Hindlimb muscle (tissue), 1 donor: ENCODE measurements at places on chromosomes 4 and X.
A peak's percentile ranks its signal among the peaks of the same experiment; 100 is the strongest.

DNA sequence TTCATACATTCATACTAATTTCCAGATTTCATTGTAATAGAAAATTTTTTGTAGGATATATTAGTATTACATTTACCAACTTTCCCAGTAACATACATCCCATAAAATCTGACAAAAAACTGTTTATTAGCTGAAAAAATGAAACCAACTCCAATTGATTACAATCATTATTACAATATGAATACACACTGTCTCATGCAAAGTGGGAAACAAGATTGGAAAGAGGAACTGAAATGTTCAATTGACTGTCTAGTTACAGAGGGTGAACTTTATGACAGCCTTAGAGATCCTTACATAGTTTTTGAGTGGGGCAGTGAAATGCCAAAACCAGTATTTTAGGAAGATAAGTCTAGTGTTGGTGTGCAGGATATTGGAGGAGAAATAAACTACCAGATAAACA is 2.3 kb upstream of the AMBN start:
- DNase-seq, result no peak

GRCh38 chr4:78369679-78370078 is 181.9 kb upstream of the ANXA3 start:
- no peak for DNase-seq

DNA sequence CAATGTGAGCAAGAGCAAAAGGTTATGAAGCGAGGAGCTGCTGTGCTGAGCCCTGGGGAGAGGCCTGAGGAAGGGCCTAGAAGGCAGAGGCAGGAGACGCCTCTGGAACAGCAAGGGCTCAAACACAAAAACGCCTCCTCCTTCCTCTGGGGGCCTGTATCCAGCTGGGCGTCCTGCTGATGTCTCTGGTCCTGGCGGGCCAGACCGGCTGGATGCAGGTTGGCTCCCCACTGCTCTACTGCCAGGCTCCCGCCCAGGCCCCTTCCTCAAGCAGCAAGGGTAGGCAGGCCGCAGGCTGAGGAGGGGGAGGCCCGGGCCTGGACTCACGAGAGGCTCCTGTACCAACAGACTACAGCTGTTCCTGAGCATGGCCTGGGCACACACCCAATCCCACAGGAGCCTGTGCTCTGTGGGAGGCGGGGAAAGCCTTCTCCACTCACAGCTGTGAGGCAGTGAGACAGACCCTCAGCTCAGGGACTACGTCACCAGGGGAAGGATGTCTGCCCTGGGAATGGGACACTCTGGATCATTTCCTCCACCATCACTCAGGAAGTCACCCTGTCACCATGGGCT is 2.3 kb downstream of the HAUS7 start:
- DNase-seq, result no peak

DNA sequence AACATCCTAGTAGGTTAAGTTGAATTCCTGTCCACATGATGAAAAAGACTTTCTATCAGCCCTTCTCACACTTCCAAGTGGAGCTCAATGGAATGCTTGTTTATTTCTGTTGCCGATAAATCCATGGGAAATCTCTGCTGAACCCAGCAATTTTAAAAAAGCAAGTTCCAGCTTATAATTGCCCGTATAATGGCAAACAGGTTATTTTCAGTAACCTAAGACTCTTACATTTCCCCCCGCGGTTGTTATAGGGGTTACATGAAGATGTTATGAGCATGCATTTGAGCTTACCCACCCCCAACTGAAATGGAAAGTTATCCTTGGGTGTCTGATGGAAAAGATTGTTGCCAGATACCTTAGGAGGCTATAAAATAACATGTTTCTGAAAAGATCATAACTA is 136.2 kb downstream of the PALLD start:
- DNase-seq, result peak; percentile 38

DNA sequence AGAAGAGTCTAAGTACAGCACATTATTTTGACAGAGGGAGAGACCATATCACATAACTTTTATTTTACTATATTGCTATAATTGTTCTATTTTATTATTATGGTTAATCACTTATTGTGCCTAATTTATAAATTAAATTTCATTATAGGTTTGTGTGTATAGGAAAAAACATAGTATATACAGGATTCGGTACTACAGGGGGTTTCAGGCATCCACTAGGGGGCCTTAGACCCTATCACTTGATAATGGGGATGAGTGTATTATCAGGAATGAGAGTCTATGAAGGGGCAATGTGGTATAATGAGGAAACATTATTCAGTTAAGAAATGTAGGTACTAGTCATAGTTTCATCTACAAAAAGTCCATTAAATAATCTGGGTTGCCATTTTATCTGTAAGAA is 833.1 kb downstream of the C4orf33 start:
- no peak for DNase-seq

GRCh38 chrX:144219035-144219434 is 335.2 kb downstream of the UBE2NL start:
- DNase-seq, result no peak

DNA sequence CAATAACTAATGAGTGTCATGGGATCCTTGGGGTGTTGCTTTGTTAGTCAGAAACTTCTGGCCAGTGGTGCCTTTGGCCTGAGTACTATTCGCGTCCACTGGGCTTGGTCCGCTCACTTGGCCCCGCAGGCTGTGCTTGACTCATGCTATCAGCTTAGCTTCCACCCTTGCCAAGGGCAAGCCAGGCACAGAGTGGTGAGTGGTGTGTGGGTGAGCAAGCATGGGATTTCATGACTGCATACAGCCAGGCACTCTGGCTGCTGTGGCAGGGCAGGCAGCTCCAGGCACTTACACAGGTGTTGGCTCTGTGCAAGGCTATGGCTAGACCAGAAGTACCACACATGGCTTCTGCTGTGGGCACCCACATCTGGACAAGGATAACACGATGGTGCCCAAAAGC is 1026.3 kb downstream of the PCDH19 start:
- DNase-seq, result no peak

DNA sequence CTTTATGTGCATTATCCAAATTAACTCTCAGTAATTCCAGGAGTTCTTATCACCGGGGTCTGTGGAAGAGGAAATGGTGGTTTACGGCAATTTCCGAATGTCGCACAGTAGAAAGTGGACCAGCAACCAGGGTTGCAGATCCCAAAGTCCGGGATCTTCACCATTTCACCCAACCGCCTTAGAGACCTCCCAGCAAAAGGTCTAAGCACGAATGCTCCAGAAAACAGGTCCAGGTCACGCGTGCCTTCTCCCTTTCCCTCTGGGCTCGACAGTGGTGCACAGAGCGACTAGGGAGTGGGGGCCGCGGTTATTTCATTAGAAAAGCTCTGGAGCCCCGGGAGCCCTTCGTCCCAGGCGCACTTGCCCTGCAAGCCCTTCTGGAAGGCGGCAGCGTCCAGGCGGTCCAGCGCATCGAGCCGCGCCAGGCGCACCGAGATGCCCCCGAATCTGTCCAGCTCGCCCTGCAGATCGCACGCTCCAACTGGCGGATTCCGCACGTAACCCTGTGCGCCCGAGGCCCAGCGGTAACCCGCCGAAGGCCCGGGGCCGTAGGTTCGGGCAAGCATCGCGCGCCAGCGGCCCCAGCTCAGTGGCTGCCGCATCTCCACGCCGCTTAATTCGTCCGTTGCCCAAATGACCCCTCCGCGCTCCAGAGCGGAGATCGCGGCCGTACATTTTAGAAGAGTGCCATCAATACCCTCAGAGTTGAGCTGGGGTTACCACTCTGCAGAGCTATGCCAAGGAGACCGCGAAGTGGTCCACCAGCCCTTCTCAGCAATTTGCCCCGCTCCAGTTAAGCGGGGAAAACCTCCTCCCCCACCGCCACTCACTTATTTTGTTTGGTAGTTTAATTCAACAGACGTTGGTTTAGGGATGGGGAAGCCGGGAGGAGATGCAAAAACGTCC is at the start of gene NUDT6:
Gene NUDT6 (minus strand): TSS at position 627 of the 906 bp plus-strand sequence. CDS start 25 bp downstream, at position 602.
- DNase-seq, result peak; percentile 71

DNA sequence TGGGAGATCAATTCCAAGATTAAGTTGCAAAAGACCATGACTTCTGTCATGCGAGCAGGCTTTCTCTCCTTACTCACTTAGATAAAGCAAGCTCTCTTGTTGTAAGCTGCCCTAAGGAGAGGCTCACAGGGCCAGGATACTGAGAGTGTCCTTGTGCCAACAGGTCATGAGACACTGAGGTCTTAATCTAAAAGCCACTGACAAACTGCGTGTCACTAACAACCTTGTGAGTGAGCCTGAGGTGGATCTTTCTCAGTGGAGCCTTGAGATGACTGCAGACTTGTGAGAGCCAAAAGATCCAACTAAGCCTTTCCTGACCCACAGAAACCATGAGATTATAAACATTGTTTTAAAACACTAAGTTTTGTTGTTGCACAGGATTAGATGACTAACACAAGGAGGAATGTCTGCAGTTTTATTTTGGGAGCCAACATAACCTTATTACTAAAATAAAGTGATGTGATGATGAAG is 170.5 kb downstream of the SLC39A8 start:
- DNase-seq, result no peak

GRCh38 chr4:141132072-141132708 is 1.1 kb downstream of the RNF150 start:
- no peak for DNase-seq

DNA sequence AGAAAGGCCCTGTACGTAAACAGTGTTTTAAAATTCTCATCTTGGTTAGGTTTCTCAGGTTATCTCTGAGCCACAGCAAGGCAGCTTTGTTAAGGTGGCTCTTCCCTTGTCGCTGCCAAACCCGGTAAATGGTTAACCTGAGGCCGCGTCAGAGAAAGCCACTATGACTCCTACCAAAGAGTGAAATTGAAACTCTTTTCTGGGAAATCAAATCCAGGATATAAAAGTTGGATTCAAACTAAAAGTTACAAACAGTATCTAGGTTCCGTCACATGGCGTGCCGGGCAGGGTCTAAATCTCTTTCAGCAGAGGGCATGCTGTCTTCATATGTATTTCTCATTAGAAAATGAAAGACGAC is 433 bp downstream of the MMAA start:
- peak; percentile 67 for DNase-seq

DNA sequence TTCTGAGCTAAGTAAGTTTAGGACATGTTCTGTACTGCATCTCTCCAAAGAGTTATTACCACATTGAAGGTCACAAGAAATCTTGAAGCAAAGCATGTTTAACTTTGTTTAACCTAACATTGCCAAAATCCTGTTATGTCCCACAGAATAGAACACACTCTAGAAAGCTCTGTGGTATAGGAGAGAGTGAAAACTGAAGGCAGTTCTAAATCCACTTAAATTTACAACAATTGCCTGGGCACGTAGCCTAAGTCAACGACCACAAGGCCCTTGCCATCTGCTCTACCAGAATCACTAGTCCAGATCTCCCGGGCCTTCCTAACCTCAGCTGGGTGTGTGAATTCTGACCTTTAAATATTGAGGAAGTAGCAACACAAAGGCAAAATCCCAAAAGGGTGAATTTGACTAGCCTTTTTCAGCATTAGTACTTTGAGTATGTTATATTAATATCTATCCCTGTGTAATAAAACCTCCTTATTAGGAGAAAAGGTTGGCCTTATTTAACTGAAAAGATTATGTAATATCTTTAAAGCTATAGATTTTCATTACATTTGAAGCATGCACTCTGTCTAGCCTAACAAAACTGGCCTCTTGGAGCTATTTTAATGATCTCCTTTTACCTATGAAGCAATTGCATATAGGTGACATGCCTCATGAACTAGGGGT is 4.5 kb upstream of the MAML3 start:
- no peak for DNase-seq

GRCh38 chrX:40933706-40934425 is 151.4 kb upstream of the USP9X start:
- DNase-seq, result peak; percentile 45

- no peak for DNase-seq
Measured at GRCh38 chr4:3868211-3869173, 102.3 kb downstream of the ADRA2C start.

DNA sequence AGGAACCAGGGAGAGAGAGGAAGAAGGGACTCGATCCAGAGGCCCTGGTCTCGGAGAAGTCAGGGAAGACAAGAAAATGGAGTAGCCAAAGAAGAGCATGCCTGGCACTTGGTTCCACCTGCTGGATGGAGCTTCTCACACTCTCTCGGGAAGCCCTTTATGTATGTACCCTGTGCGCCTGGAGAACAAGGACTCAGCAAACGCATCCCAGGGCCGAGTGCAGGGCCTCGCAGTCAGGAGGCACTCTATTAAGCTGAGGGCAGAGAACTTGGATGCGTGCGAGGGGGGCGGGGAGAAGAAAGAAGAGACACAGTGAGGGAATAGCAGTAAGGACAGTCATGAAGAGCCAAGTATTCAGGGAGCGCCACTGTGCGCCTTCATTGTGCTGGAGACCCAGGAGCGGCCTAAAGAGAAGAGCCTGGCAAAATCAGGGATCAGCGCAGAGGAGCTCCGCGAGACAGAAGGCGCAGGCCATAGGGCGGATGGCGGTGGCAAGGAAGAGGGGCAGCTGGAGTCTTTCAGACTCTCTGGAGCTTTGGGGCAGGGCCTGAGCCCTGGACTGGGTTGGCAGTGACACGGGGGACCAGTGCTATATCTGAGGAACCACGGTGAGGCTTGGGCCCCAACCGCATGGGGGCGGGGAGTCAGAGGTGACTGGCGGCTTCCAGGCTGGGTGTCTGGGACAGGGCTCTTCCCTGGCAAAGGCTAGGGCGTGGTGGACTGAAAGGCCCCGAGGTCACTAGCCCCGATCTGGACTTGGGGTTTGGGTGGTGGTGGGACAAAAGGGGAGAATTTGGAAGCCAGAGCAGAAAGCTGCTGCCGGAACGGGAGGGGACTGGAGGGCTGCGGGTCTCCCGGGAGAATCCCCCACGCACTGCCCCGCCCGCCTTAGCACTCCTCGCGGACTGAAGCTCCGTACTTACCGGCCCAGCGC is 1.9 kb upstream of the SEPTIN6 start:
- no peak for DNase-seq

- DNase-seq, result no peak
Measured at GRCh38 chr4:102849579-102850104, 19.1 kb upstream of the CISD2 start.

GRCh38 chr4:186952709-186953108 is 229.1 kb upstream of the FAT1 start:
- DNase-seq, result no peak

DNA sequence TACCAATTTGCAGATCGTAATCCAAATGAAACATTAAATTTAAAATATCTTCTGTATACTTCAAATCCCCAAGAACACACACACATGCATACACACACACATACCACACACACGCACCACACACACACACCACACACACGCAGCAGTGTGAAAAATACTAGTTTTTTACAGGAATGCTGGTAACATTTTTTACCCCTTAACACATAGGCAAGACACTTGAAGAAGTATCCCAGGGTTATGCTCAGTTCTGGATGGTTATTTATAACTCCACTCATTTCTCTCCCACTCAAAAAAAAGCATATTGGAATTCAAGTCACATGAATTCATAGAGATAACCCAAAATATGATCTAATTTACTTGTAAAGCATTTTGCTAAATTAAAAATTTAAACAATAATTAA is 325.5 kb upstream of the SLC7A11 start:
- no peak for DNase-seq
